Caco-2 (cell line): ENCODE measurements at places on chromosomes 16 and 17. TPM values are rescaled to one million over a fixed set of nuclear protein-coding genes. Genes with fewer than 3 reads are reported as not detected.
A peak's percentile ranks its signal among the peaks of the same experiment; 100 is the strongest.

The BICDL2 gene
- 10.6 and 11.1 TPM in 2 replicates for total RNA-seq

DNA sequence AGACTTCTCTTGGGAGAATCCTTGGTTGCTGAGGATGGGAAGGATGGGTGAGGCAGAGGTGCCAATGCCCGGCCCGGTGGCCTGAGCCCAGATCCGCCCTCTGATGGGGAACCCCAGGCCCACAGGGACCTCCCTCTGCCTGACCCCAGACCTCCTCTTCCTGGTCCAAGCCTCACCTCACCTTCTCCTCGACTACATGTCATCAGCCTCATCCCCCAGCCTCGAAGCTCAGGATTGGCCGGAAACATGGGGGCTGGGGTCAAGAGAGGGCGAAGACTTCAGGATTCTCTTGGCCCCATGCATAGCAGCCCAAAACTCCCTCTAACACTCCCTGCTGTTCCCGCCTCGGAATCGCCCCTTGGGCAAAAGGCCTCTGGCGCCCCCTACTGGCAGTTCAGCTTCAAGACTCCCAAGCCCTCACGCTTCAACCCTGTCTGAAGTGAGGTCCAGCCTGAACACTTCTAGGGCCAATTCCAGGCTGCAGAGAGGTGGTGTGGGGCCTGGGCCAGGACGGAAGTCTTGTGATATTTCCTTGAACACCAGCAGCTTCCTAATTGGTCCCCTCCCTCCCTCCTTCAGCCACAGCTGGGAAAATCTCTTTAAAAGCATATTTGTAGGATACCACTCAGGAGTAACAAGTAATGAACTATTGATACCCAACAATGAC is 47.2 kb downstream of the ARHGAP27 start:
- DNase-seq: peak; percentile 87

DNA sequence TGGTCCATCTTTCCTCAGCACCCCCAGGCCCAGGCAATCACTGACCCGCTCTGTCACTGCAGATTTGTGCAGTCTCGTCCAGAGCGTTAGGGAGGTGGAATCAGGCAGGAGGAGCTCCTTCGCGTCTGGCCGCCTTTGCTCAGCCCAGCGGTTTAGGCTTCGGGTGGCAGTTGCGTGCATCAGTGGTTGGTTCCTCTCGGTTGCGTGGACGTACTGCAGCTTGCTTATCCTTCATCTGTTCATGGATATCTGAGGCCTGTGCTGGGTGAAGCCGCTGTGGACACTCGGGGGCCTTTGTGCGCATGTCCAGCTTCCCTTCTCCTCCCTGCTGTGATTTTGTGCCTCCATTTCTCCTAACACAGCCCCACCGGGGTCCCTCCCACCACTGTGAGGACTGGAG is 4.7 kb upstream of the P2RX1 start:
- DNase-seq: no peak

- DNase-seq: no peak
Observed at GRCh38 chr17:1159431-1160180, 20.2 kb downstream of the ABR start.

DNA sequence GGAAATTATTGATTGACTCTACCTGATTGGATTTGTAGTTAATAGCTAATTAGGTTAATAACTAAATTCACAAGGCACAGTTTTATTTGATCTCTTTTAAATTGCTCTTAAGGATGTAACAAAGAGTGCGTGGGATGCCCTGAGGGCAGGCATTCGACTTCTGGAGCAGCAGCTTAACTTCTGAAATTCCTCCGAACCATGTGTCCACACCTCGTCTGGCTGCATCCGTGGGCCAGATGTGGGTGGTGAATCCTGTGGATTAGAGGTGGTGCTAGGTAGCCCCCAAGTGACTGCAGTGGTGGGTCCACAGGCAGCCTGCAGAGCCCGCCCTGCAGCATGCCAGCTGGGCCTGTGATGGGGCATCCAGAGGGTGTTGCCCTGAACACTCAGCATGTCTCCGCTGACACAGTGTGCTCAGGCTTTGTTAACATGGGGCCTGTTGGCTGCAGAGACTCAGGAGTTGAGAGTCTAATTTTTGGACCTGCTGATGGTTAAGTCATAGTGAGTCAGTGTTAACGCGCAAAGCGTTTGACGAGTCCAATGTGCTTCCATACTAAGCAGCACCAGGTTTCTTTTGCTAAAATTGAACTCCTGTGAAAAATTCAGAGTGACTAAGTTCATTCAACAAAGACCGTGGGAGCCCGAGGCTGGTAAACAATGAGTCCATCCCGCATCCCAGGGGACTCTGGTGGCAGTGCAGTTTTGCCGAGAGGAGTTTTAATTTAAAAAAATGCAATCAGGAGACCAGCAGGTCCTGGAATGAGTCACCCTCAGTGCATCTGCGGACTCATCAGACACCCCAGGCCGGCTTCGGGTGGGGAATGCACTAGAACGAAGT is 3.8 kb upstream of the NPB start:
- DNase-seq: no peak

DNA sequence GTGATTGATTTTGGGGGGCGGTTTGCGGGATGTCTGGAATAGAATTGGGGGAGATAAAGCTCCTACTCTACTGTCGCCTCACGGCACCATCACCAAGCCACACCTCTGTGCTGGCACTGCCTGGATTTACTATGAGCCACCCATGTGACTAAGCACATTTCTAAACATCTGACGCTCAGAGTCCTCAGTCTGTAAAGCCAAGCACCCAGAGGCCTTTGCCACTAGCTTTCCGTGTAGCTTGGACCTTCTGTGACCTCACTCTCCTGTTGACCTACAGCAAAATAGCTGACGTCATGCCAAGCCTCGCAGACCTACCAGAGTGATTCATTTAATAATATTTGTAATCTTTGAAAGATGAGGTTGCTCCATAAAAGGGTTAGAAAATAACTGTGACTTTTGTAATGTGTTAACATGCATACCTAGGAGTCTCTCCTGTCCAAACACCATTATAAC is 38.5 kb upstream of the MYOCD start:
- no peak for DNase-seq
